Activated CD4-positive, alpha-beta memory T cell treated with anti-CD3 and anti-CD28 coated beads, Interleukin-2, amount 10 ng/mL, durations not matched to agents 7 days and 5 days (primary cell): ENCODE measurements at places on chromosomes 3 and 15. TPM values are rescaled to one million over a fixed set of nuclear protein-coding genes. Genes with fewer than 3 reads are reported as not detected.
A peak's percentile ranks its signal among the peaks of the same experiment; 100 is the strongest.

Gene OSBPL10
- 1.6 TPM for total RNA-seq

Gene LRTM1
- not detected for total RNA-seq

Gene ARGFX
- total RNA-seq: not detected

Gene PPM1L
- total RNA-seq: 5.9 TPM

Gene SLC38A3
- not detected for total RNA-seq

Gene MEIS2
- total RNA-seq: not detected

DNA sequence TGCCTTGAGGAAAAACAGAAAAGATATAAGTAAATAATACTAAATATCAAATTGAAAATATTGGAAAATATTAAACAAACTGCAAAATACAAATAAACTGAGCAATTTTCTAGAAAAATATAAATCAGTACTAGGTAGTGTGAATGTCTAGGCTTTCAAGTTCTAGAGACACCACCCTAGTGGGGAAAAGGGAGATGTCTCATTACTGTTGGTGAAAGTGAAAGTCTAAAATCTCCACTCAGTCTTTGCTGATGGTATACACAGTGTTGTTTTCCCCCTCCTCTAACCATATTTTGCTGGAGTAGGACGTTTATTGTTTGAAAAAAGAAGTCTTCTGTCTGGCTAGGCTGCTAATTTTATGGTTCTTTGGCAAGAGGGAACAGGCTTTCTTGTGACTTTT is 1368.9 kb downstream of the OTOL1 start:
- no peak for DNase-seq
- no peaks in the 10 kb centered on the region for H3K27me3 ChIP-seq
- no peak overlapping the region for H3K4me3 ChIP-seq
- H3K4me1 ChIP-seq: no peaks in the 10 kb centered on the region
- no peaks in the 10 kb centered on the region for H3K36me3 ChIP-seq
- H3K27ac ChIP-seq: no peak overlapping the region

DNA sequence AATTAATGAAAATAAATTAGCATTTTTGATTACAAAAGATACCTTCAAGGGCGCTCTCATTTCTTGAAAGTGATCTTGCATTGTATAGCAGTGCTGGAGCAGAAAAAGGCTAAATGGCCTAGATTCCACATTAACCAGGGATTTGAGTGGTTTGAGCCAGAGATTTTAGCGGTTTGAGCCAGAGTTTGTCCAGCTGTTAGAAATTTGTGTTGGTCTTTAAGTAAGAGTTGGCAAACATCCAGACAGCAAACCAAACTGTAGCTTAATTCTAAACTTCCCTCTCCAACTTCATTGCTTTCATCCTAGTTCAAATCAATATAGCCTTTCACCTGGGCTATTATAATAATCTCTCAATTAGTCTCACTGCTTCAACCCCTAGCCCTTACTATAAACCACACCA is 351.7 kb downstream of the IGSF11 start:
- H3K27ac ChIP-seq: no peak overlapping the region
- no peaks in the 10 kb centered on the region for H3K27me3 ChIP-seq
- no peak overlapping the region for H3K4me3 ChIP-seq
- DNase-seq: no peak

GRCh38 chr15:67196672-67197363 is 57.6 kb downstream of the AAGAB start:
- DNase-seq: no peak
- H3K27me3 ChIP-seq: no peaks in the 10 kb centered on the region
- peaks cover 79% of the 10 kb centered on the region for H3K36me3 ChIP-seq
- peak overlapping the region; percentile 40 for H3K27ac ChIP-seq
- peaks cover 24% of the 10 kb centered on the region for H3K4me1 ChIP-seq
- H3K4me3 ChIP-seq: no peak overlapping the region

DNA sequence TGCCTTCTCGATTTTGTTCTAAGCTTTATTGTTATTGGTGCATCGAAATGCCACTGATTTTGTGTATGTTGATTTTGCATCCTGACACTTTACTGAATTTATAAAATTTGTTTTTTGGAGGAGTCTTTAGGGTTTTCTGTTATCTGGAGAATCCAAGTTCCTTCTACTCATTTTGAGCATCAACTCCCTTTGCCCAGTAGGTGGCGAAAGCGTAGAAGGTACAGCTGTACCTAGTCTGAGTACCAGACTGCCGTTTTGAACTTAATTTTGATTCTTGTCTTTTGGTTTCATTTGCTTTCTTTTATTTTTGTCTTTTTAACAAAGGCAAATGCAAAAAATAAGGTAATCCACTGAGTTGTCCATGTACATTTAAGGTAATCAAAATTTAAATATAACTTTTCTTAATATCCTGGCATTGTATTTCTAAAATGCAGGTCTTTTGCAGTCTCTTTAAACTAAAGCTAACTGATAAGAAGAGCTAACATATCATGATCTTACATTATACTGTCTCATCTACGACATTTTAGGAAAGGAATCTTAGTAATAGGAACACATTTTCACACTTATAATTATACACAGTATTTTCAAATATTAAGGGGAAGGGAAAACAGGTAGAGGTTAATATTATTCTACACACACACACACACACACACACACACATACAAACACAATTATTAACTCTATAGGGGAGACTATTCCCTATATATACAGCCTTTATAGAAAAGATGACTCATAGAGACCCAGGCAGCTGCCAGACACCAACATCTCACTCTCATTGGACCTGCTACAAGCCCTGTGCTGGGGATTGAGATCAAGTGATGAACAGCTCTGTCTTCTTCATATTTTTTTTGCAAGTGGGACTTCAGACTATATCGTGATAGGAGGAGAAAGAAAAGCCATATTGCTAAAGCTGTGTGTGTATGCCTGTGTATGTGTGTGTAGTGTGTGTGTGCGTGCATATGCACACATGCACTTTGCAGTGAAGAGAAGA is 71.8 kb downstream of the SYNPR start:
- H3K4me1 ChIP-seq: no peaks in the 10 kb centered on the region
- H3K36me3 ChIP-seq: no peaks in the 10 kb centered on the region
- H3K27me3 ChIP-seq: peaks cover 9% of the 10 kb centered on the region
- DNase-seq: peak; percentile 42

DNA sequence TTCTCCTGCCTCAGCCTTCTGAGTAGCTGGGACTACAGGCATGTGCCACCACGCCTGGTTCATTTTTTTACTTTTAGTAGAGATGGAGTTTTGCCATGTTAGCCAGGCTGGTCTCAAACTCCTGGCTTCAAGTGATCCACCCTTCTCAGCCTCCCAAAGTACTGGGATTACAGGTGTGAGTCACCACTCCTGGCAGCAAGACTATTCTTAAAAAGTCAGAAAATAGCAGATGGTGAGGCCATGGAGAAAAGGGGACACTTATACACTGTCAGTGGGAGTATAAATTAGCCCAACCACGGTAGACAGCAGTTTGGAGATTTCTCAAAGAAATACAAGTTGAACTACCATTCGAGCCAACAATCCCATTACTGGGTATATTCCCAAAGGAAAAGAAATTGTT is 603.3 kb upstream of the TBL1XR1 start:
- DNase-seq: no peak
- no peaks in the 10 kb centered on the region for H3K36me3 ChIP-seq
- H3K4me1 ChIP-seq: peaks cover 9% of the 10 kb centered on the region
- H3K27ac ChIP-seq: no peak overlapping the region
- no peak overlapping the region for H3K4me3 ChIP-seq
- no peaks in the 10 kb centered on the region for H3K27me3 ChIP-seq
